ENCODE measurements at places on chromosomes 2 and 18. TPM values are rescaled to one million over a fixed set of nuclear protein-coding genes. Genes with fewer than 3 reads are reported as not detected.

DNA sequence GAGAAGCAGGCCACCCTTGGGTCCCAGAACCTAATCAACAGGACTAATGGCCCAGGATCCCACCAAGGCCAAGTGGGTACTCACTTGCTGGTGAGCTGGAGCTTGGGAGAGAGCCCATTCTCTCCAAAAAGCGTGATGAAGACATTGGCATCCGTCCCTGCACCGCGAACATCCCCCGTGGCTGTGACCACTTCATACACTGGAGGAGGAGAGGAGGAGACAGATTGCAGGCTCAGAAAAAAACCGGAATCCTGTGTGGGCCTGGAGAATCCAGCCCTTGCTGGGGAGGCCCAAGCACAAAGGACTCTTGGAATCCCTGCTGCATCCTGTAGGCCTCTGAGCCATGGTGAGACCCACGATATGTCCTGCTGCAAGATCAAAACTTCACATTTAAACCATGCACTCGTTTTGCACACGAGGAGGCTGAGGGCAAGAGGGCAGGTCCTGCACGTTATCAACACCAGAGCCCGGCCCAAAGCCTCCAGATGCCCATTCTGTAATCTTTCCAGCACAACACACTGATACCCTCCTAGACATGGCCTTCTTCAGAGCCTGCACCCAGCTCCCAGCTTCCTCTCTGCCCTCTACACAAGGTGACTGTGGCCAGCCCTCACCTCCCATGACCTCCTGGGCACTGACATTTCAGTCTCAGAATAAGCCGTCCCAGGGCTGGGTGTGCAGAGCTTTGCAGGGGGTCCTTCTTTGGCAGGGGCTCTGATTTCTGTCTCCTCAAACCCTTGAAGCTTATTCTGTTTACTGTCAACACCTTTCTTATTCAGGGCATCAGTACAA, 7.8 kb downstream of the LOXHD1 start:
- no peak for DNase-seq

DNA sequence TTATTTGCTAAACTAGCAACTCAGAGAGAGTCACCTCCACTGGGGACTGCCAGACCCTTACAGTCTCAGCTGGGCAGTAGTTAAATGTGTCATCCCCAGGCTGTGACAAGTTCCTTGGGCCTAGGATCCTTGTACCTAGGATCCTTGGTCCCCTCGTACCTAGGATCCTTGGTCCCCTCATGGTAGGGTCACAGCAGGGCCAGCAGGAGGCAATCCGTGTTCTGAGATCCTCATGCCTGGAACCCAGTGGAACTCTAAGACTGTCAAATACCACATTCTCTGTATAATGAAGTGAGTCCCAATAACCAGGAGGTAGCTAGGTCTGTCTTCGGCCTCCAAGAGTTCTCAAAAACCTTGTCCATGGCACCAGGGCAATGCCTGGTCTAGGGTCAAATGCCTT, 60.8 kb downstream of the LYPD6B start:
- DNase-seq: no peak

GRCh38 chr18:13269013-13269280, 50.4 kb downstream of the LDLRAD4 start:
- DNase-seq: no peak

DNA sequence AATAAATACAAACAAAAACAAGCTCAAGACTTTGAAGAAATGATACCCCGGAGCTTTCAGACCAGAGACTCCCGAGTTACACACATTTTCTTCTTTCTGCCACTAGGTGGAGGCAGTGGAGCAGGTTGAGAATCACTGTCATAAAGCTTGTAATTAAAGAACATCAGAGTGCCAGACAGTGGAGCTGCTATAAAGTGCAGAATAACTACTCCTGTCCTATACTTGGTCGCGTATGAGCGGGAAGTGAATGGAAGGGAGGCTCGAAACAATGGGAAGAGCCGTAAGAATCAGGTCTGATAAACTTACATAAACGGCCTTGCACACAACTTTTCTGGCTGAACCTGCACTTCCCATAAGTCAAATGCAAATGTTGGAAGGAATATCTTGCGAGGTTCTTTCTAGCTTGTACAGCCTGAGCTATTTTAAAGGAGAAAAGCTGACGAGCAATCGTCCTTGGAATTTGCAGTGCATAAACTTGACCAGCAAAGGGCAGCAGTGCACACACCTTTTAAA, 189.0 kb downstream of the RPIA start:
- peak; percentile 53 for DNase-seq

IL36G gene
- total RNA-seq: 0.40 TPM

ANKRD30BL gene
- not detected for total RNA-seq

DNA sequence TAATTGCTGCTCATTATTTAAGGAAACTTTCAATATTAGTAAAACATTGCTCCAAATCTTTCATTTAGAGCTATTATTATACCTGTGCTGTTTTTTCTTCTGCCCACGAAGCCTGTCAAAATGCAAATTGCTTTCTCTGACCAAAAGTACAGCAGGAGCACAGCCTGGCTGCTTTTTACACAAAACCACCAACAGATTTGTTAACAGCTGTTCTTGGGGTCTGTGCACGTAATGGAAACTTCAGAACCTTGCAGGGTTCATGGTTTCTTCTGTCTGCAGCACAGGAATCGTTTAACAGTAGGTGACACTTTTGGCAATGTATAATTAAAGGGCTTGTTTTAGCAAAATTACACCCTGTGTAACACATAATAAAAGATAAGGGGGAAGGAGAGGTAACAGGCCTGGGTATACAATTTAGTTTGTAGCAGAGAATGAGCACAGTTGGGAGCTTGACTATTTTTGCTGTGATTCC, 447.3 kb downstream of the KCNJ3 start:
- DNase-seq: no peak

GRHL1 gene
- 1.6 TPM for total RNA-seq

DNA sequence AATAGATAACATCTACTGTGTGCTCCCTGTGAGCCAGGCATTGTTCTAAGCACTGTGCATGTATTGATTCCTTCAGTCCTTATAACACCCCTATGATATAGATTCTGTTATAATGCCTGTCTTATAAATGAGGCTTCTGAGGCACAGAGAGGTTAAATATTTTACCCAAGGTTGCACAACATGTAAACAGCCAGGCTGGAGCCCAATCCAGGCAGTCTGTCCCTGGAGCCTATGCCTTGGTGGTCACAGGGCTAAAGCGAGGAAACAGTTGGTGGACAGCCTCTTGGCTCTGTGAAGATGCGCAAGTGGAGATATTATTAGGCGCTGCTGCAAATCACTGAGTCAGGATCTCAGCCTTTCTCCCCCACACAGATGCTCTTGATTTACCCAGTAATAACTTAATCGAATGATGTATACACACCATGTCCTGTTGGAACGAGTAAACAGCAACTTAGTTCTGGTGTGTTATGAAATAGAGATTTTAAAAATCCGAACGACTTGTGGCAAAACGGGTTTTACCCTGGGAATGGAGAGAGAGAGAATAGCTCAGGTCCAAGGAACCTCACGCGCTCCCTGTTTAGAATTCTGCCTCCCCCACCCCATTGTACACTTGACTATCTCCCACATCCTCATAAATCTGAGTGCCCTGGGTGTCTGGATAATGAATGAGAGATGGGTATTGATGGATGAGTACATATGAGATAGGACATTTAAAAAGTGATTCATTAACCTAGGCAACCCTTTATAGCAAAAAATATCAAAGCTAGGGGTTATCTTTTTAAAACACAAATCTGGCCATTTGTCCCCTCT, 231.9 kb downstream of the BCL2 start:
- no peak for DNase-seq

RTP5 gene
- not detected for total RNA-seq

DNA sequence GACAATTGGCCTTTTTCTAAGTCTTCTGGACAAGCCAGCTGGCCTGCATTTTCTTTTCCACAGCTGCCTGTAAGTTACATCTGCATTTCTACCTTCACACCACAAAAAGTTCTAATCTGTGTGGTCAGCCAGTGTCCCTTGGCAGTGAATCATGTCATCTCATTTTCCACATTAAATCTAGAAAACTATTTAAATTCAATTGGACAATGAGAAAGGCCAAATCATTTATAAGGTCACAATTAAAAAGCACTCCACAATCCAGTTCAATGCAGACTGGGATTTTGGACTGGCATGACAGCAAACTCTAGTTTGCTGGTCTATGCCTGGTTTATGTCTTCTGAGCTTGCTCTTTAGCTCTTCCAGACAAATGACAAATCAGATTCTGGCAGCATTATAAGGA, 494.2 kb upstream of the SPHKAP start:
- DNase-seq: no peak

- no peak for DNase-seq
These were observed 1.0 kb downstream of the ZDBF2 start for GRCh38 chr2:206275312-206276055.

- DNase-seq: no peak
These were observed 612.0 kb downstream of the IRS1 start for GRCh38 chr2:226187616-226188015.

CHST9 gene
- 0.05 TPM for total RNA-seq

DNA sequence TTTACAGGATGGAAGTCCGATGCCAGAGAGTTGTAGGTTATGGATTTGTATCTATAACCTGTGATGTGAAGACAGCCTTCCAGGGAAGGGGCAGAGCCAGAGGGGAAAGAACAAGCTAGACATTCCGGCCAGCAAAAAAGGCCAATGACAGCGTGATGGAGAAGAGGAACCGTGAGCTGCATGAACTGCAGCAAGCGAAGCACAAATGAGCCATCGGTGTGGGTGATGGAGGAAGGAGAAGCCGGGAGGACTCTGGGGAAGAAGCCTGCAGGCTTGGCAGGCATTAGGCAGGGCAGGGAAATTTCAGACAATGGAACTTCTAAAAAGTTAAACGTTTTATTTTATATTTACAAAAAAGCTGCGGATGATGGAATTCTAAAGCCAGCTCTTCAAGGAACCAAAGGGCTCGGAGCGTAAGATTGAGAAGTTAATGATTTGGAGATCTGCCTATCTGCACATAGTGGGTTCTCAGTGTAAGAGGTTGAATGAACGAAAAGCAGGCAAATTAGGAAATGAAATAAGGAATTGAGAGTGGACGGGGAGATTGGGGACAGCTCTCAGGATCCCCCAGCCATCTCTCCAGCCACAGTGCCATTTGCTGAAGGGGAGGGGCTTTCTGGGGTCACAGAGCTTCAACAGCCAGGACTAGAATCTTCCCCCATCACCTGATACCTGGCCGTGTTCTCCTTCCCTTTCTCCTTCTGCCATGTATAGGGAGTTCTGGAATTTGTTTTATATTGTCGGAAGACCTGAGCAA, 28.4 kb downstream of the NGEF start:
- DNase-seq: no peak

DNA sequence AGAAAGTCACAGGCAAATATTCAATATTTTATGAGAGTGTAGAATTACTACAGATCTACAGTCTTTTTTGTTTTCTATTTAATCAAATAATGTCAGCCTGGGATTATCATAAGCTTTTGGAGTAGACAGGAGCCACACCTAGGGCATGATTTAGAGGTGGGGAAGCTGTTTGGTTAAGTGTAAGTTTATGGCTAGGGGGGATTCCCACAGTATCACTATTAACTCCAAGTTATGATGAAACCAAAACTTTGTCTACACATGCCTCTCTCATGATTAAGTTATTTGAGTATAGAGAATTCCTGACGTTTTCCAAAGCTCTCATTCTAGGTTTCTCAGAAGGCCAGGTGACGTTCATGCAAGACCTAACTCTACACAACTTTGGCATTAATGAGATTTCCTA, 2.1 kb downstream of the SERPINB10 start:
- no peak for DNase-seq

DNA sequence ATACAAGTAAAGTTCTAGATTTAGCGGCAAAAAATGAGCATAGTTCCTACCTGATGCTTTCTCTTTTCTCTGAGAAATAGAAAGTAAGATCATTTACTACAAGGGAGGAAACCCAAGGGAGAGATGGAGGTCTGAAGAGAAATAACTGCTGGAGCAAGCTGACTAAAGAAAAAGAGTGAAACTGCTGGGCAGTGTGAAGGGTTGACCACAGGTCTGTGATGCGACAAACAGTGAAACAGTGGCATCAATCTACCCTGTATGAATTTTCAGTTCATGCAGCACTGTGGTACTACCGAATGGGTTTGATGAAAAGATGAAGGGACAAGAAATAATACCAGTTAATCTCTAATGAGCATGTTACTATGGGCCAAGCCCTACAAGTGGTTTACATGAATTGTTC, 52.2 kb downstream of the CUL3 start:
- DNase-seq: no peak

MEIS1 gene
- total RNA-seq: 8.9 TPM

EGR4 gene
- total RNA-seq: not detected

DNA sequence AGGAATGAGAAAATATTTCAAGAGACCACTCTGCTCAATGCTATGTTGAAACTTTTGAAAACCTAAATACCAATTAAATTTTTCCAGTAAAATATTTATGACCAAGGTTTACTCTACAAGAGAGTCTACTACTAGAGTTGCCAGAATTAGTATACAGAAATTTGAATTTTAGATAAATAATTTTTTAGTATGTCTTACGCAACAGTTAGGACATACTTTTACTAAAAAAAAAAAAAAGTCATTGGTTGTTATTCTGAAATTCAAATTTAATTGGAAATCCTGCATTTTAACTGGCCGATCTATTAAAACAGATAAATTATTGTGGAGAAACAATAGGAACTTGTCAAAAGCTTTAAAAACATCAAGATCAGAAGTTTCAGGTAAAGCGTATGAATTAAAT, 49.1 kb upstream of the TMEM200C start:
- DNase-seq: no peak

- DNase-seq: no peak
These were observed 169.1 kb upstream of the THUMPD2 start for GRCh38 chr2:39948016-39948719.

GRCh38 chr2:27095745-27096651, 9.4 kb downstream of the KHK start:
- DNase-seq: peak; percentile 58

MROH2A gene
- total RNA-seq: not detected

GAREM2 gene
- 2.4 TPM for total RNA-seq

DNA sequence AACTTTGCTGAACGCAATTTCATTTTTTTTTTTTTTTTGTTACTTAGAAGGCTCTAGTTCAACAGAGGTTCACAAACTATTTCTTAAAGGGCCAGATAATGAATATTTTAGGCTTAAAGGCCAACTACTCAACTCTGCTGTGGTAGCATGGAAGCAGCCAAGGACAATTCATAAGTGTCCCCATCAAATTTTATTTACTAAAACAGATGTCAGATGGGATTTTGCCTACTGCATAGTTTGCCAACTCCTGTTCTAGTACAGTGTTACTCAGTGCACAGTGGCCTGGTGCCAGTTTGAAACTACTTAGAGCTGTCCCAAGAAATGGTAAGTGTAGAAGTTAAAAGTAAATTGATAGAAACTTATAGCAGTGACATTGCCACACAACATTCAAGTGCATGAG, 949.4 kb upstream of the FANCL start:
- no peak for DNase-seq

SERPINB13 gene
- total RNA-seq: not detected

GREB1L gene
- total RNA-seq: 0.58 TPM

DNA sequence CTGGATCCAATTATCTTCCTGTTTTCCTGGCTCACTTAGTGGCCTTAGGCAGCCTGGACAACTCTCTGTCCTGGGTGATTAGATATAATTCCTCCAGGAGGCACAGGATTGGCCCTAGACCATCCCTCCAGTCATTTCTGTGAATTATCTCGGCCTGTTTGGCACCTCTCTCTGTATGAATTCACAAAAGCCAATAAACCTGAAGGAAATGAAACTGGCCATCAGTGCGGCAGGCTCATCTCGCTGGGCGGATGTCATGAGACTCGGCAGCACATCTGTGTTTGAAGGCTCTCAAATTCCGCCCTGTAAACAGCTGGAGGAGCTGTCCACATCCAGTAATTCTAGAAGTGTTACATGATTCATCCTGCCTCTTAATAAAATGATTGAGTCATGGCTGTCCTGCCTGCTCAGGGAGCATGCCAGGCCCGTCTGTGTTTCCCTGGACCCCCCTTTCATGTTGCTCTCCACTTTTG, 38.6 kb downstream of the ACOXL start:
- no peak for DNase-seq

- no peak for DNase-seq
These were observed 19.7 kb upstream of the EMILIN2 start for GRCh38 chr18:2827061-2827460.
